ENCODE measurements at places on chromosomes 2 and 18. TPM values are rescaled to one million over a fixed set of nuclear protein-coding genes. Genes with fewer than 3 reads are reported as not detected.

DNA sequence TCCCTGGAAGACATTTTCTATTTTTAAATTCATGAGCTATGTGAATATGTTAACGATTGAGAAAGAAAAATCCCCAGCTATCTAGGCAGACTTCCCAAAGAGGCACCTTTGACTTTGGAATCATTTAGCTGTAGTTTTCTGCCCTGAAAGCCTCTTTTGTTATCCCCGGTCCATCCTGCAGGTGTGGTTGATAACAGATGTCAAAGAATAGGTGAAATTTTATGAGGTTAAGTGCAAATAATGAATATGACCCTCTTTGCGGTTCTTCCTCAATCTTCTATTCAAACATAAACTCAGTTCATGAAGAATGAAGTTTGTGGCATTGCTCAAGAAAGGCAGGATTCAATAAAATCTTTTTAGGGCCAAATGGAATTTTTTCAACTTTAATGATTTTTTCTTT is 51.6 kb upstream of the ATP8B1 start:
- DNase-seq: no peak

Gene SOCS6
- 22.3 TPM for polyA plus RNA-seq

DNA sequence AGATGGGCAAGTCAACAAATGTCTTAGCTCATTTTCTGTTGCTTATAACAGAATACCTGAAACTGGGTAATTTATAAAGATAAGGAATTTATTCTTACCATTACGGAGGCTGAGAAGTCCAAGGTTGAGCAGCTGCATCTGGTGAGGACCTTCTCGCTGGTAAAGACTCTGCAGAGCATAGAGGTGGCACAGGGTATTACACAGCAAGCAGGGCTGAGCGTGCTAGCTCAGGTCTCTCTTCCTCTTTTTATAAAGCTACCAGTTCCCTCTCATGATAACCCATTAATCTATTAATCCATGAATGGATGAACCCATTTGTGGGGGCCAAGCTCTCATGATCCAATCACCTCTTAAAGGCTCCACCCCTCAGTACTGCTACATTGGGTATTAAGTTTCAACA is 109.1 kb downstream of the CDK15 start:
- DNase-seq: no peak

GRCh38 chr2:120747281-120747680 is 11.6 kb downstream of the GLI2 start:
- DNase-seq: no peak

- no peak for DNase-seq
Observed at GRCh38 chr2:30040147-30040546, 106.7 kb upstream of the YPEL5 start.

Gene ABCG5
- polyA plus RNA-seq: 0.46 TPM

DNA sequence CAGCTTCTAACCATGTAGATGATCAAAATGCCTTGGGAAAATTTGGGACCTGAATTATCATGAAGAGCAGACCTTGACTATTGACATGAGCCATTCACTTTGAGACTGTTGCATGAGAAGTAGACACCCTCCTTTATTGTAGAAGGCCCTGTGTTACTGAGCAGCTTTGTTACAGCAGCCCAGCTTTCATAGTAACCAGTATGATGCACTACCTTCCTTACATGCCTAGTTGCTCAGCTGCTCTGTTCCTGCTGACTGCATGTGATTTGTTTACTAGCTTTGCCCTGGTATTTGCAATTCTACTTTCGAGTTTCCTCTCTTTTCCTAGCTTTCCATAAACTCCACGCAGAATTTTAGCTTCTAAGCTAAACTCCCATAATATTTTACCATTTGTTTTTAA is 11.2 kb upstream of the FN1 start:
- no peak for DNase-seq

Gene MROH2A
- 0.59 TPM for polyA plus RNA-seq

DNA sequence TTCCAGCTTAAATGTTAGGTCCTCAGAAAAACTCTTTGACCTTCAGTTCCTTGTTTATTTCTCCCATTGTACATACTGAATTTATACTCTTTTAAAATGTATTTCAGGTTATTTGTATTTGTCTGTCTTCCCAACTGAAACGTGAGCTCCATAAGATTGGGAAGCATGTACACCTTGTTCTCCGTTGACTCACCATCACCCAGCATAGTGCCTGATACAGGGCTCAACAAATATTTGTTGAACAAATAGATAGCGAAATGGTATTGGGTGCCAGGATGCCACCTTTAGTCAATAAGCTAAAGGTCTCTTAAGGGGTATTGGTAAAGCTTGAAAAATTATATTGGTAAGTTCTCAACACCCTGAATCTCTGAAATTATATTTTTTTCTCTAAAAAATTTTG is 1841.3 kb upstream of the CELF4 start:
- no peak for DNase-seq
